T-helper 17 cell (primary cell): ENCODE measurements at places on chromosomes 3 and 15.

GRCh38 chr3:108134555-108134880 is 43.7 kb upstream of the CD47 start:
- no peak for DNase-seq

GRCh38 chr15:35679186-35679585 is 133.2 kb upstream of the DPH6 start:
- DNase-seq, result no peak

DNA sequence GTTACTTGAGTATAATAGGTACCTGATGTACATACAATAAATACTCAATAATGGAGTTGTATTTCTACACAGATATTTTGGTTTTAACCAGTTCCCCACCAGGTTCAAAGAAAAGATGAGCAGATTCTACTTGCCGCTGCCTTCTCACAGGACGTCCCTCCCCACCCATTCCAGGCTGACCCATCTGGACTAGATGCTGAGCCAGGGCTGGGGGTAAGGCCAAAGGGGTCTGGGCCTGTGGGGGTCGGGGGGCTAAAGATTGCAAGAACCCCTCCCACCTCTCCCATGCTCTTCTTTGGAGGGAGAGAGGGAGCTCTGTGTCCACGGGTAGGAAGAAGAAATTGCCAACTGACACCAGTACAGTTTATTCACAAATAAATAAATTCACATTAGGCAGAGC is 1.5 kb downstream of the MESP1 start:
- DNase-seq, result no peak

DNA sequence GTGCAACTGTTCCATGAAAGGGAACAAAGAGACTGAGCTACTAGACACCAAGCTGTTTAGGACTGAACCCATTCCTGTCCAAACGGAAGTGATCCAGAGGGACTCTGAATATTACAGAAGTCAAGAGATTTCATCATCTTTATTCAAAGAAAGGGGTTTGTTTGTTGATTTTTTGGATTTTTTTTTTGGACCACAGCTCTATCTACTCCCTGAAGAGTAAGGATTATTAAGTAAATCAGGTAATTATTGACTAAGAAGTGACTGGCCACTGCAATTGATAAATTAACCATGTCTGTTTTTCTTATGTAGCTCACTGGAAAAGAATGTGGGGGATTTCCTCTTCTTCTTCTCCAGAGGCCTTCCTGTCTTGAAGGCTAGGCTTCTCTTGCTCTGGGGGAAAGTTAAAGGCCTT is 146.6 kb upstream of the TPM1 start:
- no peak for DNase-seq

- DNase-seq, result no peak
Measured at GRCh38 chr3:171356251-171356650, 104.0 kb downstream of the TNIK start.
